GM12891 (cell line): ENCODE measurements at places on chromosomes 7 and 10.

DNA sequence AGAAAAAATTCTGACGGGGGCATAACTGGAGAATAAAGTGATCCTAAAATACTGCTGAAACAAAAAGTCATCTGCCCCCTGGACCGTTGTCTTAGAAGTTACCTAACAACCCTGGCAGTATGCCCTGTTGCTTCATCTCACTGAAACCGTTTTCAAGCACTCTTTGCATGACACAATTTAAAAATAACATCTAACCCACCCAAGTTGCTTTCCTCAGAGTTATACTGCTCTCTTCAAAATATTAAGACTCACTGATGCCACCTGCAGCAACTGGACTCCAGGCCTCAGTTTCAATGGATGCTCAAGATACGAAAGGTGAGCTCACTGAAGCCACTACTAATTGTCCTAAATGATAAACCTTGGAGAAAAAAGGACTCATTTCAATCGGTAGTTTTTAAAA lies 57.4 kb downstream of the CDK6 start:
- DNase-seq = no peak

GRCh38 chr7:30038196-30038980 lies 10.2 kb downstream of the PLEKHA8 start:
- DNase-seq = no peak

GRCh38 chr7:73971322-73971703 lies 56.7 kb upstream of the ELN start:
- DNase-seq = peak; percentile 88

DNA sequence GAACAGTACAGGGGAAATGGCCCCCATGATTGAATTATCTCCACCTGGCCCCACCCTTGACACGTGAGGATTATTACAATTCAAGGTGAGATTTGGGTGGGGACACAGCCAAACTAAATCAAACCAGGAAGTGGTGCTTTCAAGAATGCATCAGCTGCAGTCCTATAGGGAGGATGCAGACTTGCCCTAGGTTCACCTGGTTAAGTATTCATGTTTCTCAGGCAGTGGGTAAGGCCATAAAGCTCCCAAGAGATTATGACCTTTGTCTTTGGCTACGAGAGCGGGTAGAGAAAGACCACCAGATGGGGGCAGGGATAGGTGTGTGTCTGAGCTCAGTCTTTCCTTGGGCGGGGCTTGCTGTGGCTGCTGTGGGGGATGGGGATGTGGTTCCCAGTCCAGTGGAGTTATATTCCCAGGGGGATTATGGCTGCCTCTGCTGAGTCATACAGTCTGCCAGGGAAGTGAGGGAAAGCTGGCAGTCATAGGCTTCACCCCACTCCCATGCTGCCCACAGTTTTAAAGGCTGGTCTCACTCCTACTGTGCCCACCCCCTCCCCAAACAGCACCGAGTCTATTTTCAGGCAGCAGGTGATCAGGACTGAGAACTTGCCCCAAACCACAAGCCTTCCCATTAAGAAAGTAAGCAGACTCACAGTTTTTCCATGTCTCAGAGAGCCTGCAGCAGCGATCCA lies 8.4 kb upstream of the R3HCC1L start:
- no peak for DNase-seq

GRCh38 chr7:34727464-34727995 lies 69.5 kb downstream of the NPSR1 start:
- no peak for DNase-seq

DNA sequence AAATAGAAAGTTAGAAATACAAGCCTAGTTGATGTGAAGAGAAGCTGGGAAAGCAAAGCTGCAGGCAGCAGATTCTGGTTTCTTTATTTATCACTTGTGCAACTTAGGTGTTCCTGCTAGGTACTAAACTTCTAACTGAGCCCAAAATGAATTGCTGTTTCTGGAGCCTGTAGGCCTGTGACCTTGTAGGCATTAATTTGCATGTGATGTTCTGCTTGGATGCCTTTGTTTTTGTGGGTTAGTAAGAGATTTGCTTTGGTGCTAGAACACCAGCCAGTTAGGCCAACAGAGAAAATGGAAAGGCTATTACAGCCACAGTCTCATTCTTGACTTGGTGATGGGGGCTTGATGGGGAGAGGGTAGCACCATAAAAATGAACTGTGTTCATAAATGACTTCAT lies 370.7 kb downstream of the PPP1R3A start:
- no peak for DNase-seq

- DNase-seq = no peak
Measured at GRCh38 chr7:123096434-123096833, 100.9 kb upstream of the TAS2R16 start.

DNA sequence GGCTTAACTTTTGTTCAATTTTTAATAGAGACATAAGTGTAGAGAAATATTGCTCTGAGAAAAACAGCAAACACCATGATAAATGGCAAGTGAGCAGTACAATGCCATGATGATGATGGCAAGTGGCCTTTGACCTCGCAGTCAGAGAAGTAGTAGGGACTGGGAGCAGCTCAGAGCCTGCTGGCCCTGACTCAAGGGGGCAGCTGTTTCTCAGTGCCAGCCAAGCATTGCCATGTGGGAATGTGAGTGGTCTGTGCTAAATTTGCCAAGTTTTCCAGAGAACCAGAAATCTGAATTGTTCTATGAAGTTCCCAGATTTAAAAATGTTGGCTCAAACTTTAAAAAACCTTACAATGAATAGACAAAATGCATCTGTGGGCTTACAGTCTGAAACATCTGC lies 187.9 kb downstream of the BICC1 start:
- no peak for DNase-seq

DNA sequence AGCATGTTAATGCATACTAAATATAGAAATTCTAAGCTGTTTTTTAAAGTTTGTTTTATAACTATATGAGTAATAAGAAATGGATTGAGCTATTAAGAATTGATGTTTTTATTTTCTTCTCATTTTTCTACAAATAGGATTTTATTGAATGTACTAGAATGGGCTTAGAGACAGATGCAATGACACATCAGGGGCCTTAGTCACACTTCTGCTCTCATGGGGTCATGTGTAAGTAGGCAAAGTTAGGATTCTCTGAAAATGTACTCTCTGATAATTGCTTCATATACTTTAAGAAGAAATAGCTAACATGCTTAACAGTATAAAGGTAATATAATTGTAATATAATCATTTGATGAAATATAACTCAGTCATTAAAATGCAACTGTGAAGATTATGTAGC lies 154.6 kb downstream of the ZNF438 start:
- DNase-seq = no peak

DNA sequence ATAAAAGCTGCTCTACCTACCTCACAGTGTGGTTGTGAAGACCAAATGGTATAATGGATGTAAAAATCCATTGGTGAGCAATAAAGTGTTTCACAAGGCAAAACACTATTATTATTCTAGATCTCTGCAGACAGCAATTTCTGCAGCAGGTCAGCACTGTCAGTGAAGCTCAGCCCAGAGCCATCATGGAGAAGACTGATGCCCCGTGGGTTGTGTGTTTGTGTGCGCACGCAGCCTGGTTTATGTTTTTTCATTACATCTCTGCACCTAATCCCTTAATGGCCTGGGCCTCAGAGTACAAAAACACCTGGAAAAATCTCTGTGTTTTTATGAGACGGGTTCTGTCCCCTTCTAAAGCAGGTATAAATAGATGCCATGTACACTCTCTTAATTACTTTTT lies 64.2 kb downstream of the PARP12 start:
- no peak for DNase-seq

DNA sequence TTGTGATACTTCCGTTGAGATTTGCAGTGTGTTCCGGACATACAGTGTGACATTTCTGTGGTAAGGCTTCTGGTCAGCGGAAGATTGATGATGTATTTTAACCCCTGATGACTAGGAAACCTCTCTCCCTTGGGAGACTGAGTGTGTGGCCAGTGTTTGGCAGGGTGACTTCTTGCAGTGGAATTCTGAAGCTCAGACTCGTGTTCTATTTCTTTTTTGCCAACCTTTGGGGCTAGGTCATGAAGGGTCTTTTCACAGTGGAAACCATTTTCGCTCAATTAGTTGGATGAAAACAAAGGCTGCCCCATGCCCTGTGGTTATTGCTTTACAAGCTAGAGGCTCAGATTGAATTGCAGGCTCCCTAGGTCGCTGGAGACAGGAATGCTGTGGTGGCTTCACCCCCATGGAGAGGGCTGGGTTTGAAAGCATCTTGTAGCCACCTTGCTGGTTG lies 288.9 kb downstream of the BBS9 start:
- DNase-seq = no peak

- no peak for DNase-seq
Measured at GRCh38 chr7:137545059-137545716, 201.7 kb upstream of the PTN start.

DNA sequence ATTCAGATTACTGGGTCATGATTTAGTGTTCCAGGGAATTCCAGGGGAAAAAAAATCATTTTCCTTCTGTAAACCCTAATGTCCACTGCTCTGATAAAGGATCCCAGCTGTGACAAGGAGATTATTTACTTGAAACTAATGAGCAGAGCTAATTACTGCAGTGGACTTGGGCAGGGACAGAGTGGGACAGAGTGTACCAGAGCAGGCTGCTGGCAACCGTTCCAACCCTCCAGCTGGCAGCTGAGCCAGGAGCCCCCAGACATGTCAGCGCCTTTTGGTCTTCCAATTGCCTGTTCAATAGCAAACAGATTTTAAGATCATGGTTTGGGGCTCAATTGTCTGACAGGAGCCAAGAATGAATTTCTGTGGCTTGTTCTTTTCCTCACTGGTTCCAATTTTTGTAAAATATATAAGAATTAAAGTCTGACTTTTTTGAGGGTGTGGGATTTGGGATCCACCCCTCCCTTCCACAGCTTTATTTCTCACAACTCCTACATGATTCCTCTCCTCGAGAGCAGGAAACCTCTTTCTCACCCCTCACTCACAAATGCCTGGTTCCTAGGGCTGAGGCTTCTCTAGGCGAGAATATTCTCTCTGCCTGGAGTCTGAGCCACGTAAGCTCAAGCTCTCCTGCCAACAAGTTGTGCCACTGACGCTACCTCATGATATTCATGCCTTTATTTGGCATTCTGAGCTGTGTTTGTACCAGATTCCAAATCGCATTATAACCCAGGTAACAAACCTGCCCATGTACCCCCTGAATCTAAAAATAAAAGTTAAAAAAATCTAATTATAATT lies 20.6 kb upstream of the FAM180A start:
- no peak for DNase-seq

DNA sequence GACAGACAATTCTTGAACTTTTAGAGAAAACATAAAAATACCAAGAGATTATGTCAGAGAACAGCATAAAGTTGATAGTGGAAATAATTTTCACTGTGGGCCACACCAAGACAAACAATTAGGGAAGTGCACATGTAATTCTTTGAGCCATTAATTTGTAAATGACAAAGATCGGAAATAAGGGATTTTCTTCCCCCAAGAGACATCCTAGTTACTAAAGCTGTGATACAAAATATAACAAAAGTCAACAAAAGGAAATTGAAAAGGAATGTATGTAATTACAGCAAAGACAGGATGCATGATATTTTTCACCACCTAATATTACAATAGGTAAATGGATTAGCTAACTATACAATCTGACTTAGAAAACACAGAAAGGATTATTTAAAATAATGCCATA lies 12.4 kb upstream of the LRRC72 start:
- no peak for DNase-seq
